ENCODE measurements at places on chromosomes 1 and 21.

DNA sequence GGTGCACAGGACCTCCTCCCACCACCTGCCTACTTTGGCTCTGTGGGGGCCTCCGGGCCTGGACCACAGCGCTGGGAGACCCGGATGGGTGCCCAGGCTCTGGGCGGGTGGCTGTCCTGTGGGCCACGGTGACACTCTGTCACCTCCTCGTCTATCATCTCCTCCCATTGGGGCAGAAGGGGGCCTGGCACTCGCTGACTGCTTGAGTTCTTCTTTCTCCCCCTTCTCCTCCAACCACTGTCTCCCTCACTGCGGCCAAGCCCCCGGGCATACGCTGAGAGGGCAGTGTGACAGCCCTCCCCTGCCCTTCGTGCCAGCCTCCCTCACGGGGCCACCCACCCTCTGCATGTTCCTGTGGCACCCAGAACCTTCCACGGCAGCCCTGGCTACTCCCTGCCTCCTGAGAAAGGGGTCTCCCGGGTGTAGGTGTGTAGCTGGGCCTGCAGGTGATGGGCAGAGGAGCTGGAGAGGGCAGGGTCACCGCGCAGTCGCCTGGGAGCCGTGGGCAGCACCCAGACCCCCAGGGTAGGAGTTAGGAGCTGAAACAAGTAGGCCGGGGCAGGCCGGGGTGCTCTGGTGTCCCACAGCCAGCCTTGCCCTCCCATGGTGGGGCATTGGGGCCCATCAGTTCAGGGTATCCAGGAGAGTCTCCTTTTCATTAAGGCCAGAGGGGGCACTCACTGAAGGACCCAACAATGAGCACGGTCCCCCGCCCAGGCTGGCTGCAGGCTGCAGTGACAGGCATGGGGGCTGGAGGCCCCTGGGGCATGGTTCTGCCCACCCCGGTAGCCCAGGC, 9.2 kb upstream of the ARF1 start:
- no peak for DNase-seq

DNA sequence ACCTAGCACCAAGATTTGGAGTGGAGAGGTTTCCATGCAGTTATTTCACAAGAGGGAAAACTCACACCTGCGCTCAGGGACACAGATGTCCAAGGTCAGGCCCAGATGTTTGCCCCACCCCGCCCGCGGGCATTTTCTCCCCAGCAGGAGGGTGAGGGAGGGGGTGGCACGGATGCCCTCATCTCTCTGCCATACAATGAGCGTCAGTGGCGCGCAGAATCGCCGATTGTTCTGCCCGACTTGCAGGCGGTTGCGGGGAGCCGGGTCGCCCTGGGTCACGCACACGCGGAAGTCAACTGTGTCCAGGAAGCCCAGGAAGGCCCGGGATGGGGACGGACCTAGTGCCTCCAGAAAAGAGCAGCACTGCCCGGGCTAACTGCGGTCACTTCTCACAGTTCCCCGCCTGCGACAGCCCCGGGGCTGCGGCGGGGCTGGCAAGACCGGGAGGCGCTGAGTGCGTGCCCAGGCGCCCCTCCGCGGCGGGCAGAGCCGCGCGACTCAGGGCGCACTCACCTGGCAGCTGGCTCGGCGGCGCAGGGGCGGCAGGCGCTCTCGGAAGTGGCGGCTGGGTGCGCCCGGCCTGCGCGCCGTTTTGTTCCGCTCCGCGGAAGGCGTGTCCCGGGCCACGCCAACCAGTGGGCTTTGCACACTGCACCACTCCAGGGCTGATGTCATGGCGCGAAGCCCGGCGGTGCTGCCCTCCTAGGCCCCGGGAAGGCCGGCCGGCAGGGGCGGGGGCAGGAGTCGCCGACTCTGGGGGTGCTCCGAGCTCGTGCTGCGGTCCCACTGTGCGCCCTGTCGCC, at the start of gene CSRP1:
CSRP1 (minus strand) TSS at position 567 of the 803 bp plus-strand sequence. CDS start 10,820 bp downstream, outside the sequence.
- DNase-seq = peak; percentile 92

DNA sequence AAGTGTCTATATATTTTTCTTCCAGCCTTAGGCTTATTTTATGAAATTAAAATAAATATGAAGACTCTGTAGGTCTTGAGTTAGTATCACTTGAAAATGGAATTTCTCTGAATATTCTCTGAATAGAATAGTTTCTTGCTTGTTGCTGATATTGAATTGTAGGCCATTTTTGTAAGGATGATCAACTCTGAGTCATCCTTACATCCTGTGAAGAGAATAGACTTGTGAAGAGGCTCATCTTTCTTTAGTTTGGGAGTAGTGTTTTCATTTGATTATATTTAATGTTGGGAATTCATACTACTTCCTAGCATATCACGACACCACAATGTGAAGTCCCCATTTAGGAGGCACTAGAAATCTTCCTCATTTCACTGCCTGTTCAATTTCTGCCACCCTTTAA, 27.5 kb upstream of the CD1D start:
- DNase-seq = no peak

DNA sequence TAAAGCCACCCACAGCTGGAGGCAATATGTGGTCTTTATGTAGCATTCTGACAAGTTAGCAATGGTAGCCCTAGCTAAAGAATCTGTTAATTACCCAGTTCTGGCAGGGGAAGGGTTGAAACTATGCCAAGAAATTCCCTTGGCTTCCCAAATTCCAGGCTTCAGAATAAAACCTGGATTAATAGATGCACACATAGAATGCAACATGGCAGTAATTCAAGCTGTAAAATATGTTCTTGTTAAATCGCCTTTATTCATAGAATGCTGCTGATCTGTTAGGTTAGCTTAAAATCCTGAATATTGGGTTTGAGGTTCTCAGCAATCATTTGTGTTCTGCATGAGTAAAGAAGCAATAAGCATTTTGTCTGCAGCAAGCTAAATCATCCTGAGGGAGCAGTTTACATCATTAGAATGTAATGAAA, 80.1 kb downstream of the ZNF326 start:
- DNase-seq = no peak

DNA sequence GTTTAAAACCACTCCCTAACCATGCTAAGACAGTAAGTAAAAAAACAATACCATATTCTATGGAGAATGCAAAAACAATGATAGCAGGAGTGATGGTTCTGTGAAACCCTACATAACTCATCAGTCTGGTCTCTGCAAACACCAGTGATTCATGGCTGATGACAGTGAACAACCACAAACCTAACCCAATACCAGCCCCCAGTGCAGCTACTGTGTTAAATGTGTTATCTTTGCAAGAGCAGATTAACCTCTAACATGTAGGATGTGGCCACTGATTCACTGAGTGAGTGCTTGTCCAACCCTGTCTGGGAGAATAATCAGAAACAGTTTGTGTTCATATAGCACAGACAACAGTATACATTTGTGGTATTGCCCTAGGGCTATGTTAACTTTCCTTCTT, 100.2 kb upstream of the COG2 start:
- DNase-seq = no peak

DNA sequence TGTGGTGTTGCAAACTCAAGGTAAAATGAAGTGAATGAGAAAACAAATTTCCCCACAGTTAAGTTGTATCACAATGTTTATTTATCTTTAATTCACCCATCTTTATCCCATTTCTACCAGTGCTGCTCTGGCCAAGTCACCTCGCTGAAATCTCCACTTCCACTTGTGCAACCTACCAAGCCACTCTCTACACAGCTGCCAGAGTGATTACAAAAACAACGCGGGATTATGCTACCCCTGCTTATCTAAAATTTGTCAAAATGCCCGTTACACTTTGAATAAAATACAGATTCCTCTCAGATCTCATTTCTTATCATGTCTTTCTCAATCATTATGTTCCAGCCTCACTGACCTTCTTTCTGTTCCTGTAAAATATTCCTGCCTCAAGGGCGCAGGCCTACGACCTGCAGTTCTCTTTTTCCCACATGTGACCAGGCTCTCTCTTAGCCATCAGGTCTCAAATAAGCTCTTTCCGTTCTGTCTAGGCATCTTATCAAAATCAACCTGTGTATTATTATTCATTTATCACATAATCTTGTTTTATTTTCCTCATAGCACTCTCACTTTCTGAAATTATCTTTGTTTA, 95.6 kb downstream of the NTMT2 start:
- no peak for DNase-seq

DNA sequence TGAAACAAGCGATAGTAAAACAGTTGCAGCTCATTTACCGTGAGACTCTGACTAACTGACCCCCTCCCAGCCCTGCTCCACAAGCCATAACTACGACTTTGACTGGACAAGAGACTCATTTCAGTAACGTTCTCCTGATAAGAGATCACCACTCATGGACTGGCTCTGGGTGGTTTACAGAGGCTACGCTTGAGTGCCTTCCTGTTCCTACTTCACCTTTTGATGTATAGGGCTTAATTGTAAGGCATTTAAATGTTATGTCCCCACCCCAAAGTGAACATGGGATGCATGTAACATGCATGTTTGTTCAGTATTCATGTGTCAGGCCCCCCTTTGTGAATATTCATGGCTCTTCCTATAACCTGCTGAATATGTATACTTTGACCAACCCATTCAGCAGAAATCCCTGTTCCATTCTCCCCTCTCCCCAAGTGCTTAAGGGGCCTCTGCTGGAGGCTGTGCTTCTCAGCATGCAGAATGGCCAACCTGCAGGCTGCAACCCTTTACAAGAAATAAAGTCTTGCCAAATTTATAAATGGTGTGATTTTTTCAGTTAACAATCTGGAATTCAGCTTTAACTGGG, 50.7 kb upstream of the SPOCD1 start:
- DNase-seq = peak; percentile 22

DNA sequence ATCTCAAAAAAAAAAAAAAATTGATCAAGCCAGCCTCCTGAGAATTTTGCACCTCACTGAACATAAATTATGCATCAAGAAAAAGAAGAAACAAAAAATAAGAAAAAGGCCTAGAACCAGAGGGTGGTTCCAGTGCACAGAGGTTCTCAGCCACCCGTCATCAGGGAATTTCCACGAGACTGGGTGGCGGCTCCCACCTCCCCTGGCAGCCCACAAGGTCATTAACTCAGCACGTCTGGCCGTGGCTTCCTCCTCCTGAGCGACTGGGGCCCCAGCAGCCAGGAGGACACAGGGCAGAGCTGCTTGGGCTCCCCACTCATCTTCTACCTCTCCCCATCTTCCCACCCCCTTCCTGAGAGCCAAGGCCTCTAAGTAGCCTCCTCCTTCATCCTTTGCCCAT, 15.7 kb upstream of the TMEM51 start:
- DNase-seq = no peak

DNA sequence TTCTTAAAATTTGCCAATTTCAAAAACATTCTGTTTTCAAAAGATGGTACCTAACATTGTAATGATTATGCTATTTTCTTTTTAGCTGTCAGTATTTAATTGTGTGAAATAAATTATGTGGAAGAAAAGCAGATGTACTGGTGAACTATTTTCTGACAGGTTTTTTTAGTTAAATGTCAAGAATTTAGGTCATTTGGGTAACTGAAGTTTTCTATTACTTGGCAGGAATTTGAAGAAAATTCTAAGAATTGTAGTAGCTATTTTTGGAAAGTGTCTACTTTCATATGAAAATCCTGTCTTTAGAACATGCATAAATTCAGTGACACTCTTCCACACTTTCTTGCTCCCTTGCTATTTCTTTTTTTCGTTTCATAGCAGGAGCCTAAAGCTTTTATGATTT, 28.5 kb upstream of the PTPRC start:
- DNase-seq = no peak

DNA sequence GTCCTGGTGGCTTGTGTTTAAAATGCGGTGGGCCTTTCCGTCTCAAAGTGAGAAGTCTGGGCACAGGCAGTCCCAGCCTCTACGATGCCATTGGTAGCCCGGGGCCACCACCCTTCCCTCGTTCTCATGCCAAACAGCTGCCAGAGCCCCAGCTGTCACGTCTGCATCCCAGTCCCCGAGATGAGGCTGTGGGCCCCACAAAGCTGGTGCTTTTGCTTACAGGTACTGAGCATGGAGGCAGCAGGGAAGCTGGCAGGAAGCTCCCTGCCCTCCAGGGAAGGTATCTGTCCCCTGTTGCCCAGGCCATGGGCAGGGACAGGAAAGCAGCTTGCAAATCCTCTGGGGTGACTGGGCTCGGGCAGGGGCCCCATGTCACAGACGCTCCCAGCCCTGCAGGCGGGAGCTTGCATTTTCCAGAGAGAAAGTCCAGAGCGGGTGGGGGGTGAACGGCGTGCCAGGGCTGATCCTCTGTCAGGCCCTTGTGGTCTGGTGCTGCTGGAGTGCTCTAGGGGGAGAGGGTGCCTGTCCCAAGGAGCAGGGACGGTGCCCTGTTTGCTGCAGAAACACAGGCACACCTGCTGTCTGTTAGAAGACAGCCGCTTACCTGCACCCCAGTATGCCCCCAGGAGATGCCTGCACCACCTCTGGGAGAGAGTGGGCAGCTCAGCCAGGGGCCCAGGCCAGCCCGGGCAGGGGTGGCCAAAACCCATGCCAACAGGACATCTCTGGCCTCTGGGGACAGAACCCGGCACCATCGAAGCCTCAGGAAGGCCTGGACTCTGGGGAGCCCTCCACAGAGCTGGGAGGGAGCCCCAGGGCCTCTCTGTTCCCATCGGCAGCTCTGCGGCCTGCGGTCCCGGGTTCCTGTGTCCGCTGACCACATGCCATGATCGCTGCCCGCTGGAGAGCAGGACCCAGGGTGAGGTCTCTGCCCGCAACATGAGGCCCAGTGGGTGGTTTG, 45.9 kb downstream of the SLX9 start:
- no peak for DNase-seq
